ENCODE measurements at places on chromosomes 7 and 10. TPM values are rescaled to one million over a fixed set of nuclear protein-coding genes. Genes with fewer than 3 reads are reported as not detected.
A peak's percentile ranks its signal among the peaks of the same experiment; 100 is the strongest.

DNA sequence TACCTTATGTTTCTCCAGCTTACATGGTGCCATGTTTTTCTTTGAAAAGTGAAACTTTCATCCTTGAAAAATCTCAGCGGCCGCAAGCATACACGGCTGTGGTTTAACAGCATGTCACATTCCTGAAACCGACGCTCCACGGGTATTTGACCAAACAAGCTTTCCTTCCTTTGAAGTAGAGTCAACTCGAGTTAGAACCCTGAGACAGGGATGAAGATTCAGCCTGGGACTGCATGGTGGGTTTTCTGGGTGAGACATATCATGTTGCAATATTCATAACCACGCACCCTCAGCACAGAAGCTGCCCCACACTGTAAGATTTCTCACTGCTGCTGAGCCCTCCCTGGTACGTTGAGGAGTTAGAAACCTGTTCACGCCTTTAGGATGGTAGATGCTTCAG is 8.1 kb downstream of the CYP26A1 start:
- DNase-seq = no peak

DNA sequence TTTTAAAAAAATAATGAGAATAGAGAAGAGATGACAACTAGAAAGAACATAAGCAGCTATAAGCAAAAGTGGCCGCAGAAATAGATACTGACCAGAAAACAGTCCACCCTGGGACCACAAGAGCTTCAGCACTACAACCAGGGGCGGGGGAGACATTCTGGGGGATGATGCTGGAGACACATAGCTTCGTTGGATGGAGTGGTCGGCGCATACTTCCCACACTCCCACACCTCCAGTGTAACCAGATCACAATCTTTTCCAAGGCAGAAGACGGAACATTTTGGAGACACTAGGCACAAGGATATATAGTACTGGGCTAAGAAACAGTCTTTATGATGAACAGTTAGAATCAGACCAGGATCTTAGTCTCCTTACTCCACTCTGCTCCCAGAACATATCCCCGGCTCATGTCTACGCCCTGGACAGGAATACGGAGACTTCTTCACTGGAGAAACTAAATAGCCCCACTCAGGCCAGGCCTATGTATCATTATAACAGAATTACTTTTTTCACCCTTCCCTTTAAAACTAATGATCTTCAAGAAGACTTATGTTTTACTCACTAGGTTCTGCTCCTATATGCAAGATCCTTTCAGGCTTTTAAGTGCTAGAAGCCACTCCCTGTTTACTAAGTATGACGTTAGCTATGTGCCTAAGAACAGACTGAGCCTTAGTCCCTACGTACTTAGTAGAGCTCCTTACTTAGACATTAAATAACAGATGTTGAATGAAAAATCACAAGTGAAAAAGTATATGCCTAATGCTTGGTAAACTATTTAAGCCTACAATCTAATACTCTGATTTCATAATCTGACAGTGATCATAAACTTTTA is 169.6 kb downstream of the SRPK2 start:
- DNase-seq = no peak

DNA sequence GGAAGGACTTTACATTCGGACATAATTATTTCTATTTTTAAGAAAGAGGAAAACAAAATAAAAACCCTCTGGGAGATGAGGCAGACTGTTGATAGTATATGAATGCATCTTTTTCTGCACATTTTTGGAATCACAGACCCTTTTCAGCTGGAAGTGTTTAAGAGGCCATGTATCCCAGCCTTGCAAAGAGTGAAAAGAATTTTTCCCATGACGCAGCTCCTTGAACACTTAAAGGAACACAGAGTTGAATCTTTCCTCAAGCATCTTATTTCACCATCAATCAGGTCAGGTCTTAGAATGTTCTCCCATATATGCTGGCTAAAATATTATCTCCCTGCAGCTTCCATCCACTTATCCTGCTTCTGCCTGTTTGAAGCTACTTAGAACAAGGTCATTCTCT is 45.9 kb upstream of the PAPSS2 start:
- DNase-seq = no peak

- no peak for DNase-seq
Observed at GRCh38 chr7:156429514-156429913, 211.1 kb upstream of the RNF32 start.

GRCh38 chr7:11985376-11985775 is 153.4 kb upstream of the THSD7A start:
- no peak for DNase-seq

GRCh38 chr7:51290702-51291540 is 25.7 kb downstream of the COBL start:
- no peak for DNase-seq

DNA sequence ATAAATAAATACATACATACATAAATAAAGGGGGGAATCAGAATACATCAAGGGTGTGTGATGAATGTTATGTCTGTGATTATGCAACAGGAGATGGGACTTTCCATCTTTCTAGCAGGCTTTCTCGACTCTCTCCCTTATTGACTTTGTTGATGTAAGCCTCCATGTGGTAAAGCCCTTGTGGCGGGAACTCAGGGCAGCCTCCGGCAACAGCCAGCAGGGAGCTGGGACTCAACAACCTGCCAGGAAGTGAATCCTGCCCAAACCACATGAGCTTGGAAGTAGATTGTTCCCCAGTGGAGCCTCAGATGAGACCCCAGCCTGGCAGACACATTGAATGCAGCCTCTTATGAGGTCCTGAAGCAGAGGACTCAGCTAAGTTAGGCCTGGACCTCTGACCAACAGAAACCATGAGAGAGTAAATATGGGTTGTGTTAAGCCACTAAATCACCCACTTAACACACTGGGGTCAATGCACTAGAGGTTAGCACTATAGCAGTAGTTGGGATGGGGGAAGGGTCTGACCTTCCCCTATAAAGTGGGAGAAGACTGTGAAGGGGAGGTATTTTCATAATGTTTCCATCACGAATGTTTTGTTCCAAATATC is 104.0 kb downstream of the JCAD start:
- peak; percentile 42 for DNase-seq

Gene NOS3
- 185 TPM for total RNA-seq

Gene HGF
- 11.7 TPM for total RNA-seq

Gene PRPS1L1
- total RNA-seq = not detected
